CMK (cell line): ENCODE measurements at places on chromosomes 2 and 18.

DNA sequence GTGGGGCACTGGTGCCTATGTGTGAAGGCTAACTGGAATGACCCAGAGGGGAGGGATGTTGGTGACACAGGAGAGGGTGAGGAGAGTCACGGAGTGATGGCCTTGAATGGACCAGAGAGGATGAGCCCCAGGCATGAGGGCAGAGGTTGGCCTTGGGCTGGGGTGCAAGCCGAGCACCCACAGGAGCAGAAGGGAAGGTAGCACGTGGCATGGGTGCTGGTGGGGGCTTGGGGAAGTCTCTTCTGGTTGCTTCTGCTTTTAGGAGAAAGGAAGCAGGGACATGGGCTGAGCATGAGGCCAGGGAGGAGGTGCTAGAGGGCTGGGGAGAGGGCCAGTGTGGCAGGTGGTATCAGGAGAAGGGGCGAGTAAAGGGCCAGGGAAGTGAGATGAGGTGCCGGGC lies 183.8 kb downstream of the DYSF start:
- DNase-seq: no peak

- DNase-seq: no peak
These were observed 172.0 kb upstream of the ALKAL2 start for GRCh38 chr2:459931-460330.

DNA sequence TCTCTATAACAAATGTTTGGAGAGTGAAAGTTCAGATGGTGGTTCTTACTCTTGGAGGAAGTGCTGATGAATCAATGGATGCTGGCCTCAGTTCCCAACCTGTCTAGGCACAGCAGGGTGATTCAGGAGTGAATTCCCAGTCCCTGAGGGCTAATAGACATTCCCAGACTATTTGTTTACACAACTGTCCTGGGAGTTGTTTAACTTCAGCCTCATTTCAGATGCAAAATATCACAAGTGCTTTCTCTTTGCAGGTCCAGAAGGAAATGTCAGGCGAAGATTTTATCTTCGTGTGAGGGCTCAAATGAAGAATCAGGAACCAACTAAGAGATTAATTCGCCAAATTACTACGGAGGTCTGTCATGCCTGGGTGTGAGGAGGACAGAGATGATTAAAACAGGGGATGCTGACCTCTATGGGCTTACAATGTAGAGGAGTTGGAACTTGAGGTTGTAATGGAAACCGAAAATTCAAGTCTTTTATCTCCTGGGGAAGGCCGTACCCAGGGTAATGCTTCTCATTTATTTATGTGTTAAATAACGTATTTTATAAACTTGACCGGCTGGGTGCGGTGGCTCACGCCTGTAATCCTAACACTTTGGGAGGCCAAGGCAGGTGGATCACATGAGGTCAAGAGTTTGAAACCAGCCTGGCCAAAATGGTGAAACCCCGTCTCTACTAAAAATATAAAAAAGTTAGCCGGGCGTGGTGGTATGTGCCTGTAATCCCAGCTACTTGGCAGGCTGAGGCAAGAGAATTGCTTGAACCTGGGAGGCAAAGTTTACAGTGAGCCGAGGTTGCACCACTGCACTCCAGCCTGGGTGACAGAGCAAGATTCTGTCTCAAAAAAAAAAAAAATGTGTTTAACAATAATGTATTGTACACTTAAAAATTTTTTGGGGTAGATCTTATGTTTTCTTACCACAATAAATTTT lies 38.7 kb upstream of the SLC1A4 start:
- DNase-seq: no peak

- DNase-seq: no peak
These were observed 64.7 kb downstream of the LPIN1 start for GRCh38 chr2:11811036-11811654.

GRCh38 chr2:6880200-6880733 lies 2.7 kb downstream of the RSAD2 start:
- peak; percentile 96 for DNase-seq

- DNase-seq: no peak
These were observed 131.5 kb downstream of the ATP9B start for GRCh38 chr18:79200546-79201268.

GRCh38 chr2:174245065-174245464 lies 3.3 kb downstream of the OLA1 start:
- no peak for DNase-seq

DNA sequence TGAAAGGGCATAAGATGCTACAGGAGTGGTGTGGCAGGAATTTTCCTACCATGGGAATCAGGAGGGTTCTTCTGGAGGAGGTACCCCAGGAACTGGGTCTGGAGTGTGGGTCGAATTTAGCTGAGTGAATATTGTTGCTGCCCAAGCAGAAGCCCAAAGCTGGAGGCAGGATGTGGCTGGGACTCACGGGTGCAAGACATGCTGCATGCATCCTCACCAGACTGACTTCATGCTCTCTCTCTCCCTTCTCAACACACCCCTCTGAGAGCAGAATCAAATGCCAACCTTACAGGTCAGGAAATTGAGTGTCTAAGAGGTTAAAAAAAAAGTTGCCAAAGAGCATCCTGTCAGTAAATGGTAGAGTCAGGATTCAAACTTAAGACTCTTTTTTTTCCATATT lies 78.8 kb upstream of the TTC39C start:
- DNase-seq: no peak

- DNase-seq: no peak
These were observed 27.5 kb downstream of the CNRIP1 start for GRCh38 chr2:68292108-68292710.

DNA sequence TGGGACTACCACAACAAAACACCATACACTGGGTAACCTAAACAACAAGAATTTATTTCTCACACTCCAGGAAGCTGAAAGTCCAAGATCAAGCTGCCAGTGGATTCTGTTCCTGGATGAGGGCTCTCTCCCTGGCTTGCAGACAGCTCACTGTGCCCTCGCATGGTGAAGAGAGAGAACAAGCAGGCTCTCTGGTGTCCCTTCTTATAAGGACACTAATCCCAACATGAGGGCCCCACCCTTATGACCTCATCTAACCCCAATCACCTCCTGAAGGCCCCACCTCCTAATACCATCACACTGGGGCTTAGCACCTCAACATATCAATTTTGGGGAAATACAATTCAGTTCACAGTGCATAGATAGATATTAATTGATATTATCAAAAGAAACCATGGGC lies 83.5 kb downstream of the BIN1 start:
- DNase-seq: no peak

- no peak for DNase-seq
These were observed 11.4 kb downstream of the ID2 start for GRCh38 chr2:8693157-8693821.

- DNase-seq: no peak
These were observed 69.7 kb upstream of the NCK2 start for GRCh38 chr2:105674859-105675541.

- no peak for DNase-seq
These were observed 603.6 kb downstream of the CPS1 start for GRCh38 chr2:211159972-211160371.

DNA sequence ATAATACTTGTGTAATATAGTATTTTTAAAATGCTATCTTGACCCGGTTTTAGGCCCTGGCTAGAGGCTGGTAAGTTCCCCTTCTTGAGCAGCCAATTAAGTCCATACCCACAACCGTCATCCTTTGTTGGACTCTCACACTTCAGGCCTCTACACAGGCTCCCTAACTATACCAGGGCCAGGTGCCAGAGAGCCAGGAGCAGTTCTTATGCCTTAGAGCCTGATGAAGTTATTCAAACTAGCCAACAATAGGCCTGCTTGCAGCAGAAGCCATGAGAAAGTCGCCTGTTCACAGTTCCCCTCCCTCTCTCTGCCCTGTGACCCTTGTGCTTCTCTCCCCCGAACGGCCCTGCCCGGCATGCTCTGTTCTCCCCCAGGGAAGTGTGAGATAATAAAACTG lies 454.2 kb upstream of the KLHL29 start:
- no peak for DNase-seq

- no peak for DNase-seq
These were observed 245.8 kb downstream of the DPP10 start for GRCh38 chr2:114688241-114688640.

DNA sequence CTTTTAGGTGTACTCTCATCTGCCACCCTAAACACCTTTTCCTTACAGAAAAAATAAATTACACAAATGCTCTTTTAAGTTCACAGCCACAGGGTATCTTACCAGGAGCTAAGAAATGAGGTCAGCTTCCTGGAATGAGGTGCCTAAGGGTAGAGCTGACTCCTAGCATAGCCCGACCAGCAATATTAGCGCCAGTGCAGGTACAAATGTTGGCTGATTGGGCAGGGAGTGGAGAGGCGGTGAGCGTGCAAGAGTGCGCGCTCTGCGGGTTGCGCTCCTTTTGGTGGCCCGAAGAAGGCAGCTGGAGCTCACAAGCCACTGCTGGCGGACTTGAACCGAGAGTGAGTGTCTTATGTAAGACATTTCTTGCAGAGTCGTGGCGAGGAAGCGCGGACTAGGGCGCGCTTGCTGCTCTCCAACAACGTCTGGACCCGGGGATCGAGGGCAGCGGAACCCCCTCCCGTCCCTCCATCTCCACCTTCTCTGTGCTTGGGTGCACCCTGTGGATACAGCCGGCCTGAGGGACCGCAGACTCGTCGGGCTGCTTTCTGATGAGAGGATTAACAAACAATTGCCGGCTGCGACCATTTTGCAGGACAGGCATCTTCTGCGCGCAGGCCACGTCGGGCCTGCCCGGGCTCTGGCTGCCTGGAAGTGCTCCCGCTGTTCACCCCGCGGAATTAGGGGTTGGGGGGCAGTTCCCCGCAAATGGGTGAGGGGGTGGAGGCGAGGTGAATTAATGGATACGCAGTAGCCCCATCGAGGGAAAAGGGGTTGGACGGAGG lies 17.3 kb downstream of the BOLA3 start:
- DNase-seq: no peak

- DNase-seq: no peak
These were observed 41.1 kb upstream of the RALBP1 start for GRCh38 chr18:9434122-9434701.

DNA sequence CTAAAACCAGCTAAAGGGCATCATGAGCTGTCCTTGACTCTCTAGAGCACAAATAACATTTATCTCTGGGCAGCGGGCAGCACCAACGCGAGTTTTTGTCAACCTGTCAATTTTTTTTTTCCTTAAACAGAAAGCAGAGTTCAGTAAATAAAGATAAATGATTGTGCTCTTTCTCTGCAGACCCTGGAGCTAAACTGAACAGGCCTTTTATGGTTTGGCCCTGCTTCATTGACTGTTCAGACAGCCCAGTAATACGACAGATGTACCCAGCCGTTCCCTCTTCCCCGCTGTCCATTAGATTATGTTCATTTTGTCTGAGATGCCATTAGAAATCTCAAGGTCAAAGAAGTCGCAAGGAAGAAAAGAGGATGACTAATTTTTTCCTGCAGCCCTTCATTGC lies 280.5 kb upstream of the PIK3C3 start:
- DNase-seq: no peak

DNA sequence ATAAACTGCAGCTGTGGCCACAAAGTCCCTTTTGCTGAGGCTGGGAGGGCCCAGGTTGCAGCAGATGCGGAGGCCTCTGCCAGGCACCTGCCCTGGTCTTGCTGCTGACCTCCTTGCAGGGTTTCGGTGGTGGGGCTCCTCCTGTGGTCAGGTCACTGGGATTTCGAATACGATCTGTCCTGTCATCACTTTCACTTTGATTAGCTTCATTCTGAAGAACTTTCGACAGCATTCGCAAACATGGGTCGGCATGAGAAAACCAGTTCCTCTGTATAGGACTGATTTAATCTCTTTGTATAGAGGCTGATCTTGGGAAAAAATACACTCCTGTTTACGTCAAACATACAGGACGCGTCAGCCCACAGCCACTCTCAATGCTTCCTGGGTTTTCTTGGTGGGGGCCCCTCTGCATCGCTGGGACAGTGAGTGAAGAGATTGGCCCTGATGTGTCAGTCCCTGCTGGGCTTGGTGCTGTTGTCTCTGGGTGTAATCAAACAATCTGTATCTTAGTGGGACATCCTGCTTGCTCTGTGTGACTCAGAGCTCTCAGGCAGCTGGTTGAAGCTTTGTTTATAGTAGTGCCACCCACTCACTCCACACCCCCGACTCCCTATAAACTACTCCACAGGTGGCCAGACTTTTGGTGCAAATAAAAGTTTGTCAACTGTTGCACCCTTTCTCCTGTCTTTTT lies 209.4 kb upstream of the CXCR4 start:
- DNase-seq: no peak

- no peak for DNase-seq
These were observed 9.5 kb downstream of the DGKD start for GRCh38 chr2:233363744-233364235.

DNA sequence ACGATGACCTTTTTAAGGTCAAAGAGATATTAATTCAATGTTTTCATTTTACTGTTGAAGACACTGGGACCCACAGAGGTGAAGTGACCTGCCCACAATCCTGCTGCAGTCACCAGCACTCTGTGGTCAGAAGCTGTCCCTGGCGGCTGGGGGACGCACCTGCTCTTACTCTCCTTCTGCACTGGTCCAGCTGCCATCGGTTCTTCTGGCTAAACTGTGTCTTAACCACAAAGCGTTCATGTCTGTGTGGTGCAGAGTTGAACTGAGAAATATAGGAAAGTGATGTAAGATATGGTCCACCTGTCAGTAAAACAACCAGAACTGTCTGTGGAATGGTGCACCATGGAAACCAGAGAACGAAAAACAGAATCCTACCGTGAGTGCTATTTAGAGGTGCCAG lies 44.9 kb upstream of the SMIM21 start:
- DNase-seq: no peak

GRCh38 chr2:60554646-60555065 lies 1.2 kb upstream of the BCL11A start:
- DNase-seq: no peak

DNA sequence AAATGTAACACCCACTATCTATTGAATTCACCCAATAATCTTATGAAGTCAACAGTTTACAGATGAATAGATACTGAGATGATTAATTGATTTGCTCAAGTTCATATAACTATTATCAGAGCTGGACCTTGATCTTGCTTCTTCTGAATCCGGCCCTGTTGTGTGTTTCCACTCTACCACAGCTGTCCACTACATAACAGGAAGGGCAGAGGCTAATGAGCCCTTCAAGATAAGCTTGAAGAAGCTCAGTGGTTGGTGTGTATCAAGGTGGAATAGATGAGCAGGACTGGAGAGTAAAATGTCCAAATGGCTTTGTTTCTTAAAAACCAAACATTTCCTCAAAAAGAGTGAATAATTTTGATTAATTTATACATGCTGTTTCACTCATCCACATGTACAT lies 56.4 kb upstream of the ITGB6 start:
- DNase-seq: no peak

GRCh38 chr2:191183516-191183915 lies 32.7 kb upstream of the STAT4 start:
- no peak for DNase-seq

DNA sequence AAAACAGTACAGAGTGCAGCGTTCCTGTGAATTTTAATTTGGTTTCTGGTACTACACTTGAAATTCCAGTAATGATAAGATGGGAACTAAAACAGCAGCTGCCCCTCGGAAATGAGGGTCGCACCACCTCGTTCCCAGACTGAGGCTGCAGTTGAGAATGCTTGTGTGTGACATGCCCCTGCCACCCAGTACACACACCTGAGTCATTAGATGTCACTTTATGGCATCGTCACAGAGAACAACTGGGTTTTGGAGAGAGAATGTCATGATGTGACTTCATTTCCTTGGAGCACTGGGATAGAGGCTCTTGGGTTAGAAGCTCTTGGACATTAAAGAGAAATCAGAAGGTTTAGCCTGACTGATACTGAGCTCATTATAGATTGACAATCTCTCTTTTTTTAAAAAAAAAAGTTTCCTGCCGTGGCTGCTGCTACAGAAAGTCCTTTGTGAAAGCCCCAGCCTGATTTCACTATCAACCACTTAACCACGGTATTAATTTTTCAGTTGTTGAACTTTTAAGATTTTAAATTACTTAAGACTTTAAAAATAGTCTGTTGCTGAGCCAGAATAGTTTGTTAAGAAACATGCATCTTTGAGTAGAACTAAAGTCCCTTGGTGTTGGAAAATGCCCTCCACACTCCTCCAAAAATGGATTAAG lies 24.5 kb downstream of the BCL2L11 start:
- DNase-seq: no peak
